CD4-positive, alpha-beta T cell treated with Interleukin-4 for 1 hour (primary cell): ENCODE measurements at places on chromosomes 16 and 17.

GRCh38 chr17:9817086-9817485 lies 4.8 kb downstream of the GSG1L2 start:
- no peak for DNase-seq

DNA sequence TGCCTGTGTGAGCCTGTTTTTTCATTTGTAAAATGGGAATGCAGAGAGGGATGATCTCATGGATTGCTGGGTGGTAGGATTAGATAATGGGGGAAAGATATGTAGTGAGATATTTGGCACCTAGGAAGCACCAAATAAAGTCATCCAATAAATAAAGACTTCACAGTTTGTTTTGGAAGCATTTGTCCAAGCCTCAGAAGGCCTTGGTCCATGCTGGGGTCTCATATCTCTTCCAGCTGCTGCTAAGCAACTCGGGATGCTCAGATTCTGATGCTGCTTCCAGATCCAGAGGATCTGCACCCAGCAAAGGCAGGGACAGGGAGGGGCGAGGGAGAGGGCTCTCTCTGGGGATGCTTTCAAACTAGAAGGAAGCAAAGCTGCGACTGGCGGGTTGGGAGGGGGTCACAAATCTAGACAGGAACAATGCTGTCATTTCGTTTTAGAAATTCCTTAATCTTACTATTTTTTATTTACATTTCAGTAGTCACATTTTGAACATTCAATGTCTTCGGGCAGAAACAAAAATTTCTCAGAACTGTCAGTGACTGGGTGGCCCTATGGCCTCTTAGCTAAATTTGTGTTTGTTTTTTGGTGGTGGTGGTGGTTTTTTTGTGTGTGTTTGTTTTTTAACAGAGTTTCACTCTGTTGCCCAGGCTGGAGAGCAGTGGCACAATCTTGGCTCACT lies 114.9 kb upstream of the CDH5 start:
- no peak for DNase-seq

GRCh38 chr16:50282010-50282538 lies 15.7 kb downstream of the ADCY7 start:
- peak; percentile 87 for DNase-seq

DNA sequence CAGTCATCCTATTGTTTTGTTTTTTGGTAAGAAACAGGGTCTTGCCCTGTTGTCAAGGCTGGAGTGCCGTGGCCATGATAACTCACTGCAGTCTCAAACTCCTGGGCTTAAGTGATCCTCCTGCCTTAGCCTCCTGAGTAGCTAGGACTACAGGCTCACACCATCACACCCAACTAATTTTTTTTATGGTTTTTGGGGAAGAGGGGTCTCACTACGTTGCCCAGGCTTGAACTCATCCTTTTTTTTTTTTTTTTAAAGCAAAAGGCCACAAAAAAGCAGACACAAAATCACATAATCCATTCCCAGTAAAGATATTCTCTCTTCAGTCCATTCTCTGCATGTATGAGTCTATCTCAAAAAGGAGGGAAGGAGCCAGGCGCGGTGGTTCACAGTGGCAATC lies 5.5 kb downstream of the SPAG9 start:
- no peak for DNase-seq

- no peak for DNase-seq
Measured at GRCh38 chr17:16294560-16294959, 58.7 kb downstream of the CENPV start.

DNA sequence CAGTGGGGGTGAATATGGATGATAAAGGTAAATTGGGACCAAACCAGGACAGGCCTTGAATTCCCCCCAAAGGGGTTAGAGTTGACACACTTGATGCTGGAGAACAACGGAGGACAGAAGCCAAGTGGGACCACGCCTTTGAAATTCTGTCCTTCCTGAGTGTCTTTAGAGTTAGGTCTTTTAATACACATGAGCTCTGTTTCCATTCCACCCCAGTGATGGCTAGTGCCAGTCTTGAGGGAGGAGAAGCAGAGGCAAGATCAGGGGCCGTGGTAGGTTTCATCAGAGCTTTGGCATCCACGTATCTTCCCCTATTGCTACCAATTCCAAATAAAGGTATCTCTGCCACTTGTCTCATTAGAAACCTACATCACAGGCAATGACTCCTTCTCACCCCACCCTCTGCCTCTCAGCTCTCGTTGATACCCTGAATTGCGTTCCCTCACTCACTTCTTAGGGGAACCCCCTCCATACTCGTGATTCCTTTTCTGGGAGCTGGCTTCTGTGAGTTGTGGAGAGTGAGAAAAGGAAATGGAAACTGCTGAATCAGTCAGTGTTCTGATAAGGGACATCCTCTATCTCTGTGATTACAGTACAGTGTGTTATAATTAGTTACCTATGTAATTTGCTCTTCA lies 2.4 kb upstream of the CCL3L1 start:
- DNase-seq = peak; percentile 63

DNA sequence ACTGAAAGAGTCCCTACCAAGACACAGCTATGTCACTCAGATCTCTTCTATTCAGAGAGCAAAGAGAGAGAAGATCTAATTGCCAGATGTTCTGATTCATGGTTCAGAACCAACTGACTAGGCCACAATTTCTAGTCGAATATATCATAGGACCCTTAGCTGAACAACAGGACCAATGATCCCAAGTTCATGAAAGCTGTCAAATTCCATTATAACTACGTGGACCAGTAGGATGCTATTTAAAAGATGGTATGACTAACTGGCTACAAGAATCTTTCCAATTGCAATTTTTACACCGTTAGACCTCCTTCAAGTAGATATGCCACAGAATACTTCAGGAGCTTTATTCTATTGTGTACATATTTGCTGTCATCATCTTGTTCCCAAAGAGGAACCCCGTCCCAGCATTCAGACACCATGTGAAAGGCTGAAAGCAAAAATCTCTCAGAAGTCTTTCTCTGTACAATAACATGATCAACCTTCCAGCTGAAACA lies 26.0 kb downstream of the DCUN1D3 start:
- no peak for DNase-seq

- DNase-seq = no peak
Measured at GRCh38 chr16:47375423-47375822, 85.4 kb downstream of the ITFG1 start.
